T-helper 2 cell treated with Interferon-gamma antibody and Interleukin-4, amounts not matched to agents 100 ng/mL and 5 ng/mL, for 36 hours (primary cell): ENCODE measurements at places on chromosomes 5 and 9. TPM values are rescaled to one million over a fixed set of nuclear protein-coding genes. Genes with fewer than 3 reads are reported as not detected.

Gene MTAP
- total RNA-seq: 63.7 and 64.4 TPM in 2 replicates

Gene FASTKD3
- 13.0 and 16.9 TPM in 2 replicates for total RNA-seq

Gene GPSM1
- 10.7 and 11.4 TPM in 2 replicates for total RNA-seq

Gene TMEM8B
- 1.7 and 2.6 TPM in 2 replicates for total RNA-seq

Gene FOXD1
- 0.07 and 0.11 TPM in 2 replicates for total RNA-seq
